ENCODE measurements at places on chromosomes 4 and X. TPM values are rescaled to one million over a fixed set of nuclear protein-coding genes. Genes with fewer than 3 reads are reported as not detected.

The MTTP gene
- not detected for total RNA-seq

- no peaks in the 10 kb centered on the region for H3K27me3 ChIP-seq
- DNase-seq = no peak
- no peak overlapping the region for H3K27ac ChIP-seq
- H3K4me1 ChIP-seq = no peaks in the 10 kb centered on the region
- no peak overlapping the region for H3K4me3 ChIP-seq
These were observed 196.6 kb downstream of the EVC2 start for GRCh38 chr4:5511791-5512190.

The FGF13 gene
- total RNA-seq = 1.0 TPM

The ADGRL3 gene
- 0.33 TPM for total RNA-seq

GRCh38 chr4:118158763-118159375 is 124.6 kb downstream of the NDST3 start:
- H3K4me1 ChIP-seq = no peaks in the 10 kb centered on the region
- no peak overlapping the region for H3K4me3 ChIP-seq
- no peak for DNase-seq
- H3K27ac ChIP-seq = no peak overlapping the region
- H3K36me3 ChIP-seq = no peaks in the 10 kb centered on the region

The RBM41 gene
- total RNA-seq = 10.1 TPM
